ENCODE measurements at places on chromosomes 4 and X.
A peak's percentile ranks its signal among the peaks of the same experiment; 100 is the strongest.

- DNase-seq, result no peak
These were observed 15.5 kb upstream of the CYLC1 start for GRCh38 chrX:83845397-83845796.

DNA sequence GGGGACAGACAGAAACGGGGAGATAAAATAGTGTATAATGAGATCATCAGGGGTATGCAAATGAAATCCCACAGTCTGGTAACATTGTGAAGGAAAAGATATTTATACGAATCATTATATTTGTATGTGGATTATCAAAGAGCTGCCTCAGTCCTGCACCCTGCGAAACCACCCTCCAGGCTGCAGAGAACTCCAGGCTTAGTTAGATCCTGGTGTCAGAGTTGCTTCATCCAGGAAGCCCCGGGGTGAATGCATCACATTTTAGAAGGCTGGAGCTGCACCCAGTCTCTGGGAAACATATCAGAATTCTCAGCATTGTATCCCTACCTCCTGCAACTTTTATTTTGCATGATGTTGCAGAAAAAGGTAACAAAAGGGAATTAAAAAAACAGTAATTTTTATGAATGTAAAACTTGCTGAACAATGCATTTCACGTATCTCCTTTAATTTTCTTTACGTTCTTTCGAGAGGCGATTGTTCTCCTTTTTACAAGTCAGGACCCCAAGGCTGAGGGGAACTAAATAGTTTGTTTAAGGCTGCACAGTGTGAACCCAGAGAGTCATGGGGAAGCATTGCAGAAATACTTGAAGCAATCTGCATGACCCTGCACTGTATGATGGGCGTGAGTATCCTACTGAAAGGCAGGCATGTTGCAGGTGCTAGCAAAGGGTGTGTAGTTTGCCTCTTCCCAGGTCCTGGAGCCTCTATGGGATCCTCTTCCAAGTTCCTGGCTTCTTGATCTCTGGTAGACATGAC, 299.5 kb upstream of the CLNK start:
- no peak for DNase-seq

DNA sequence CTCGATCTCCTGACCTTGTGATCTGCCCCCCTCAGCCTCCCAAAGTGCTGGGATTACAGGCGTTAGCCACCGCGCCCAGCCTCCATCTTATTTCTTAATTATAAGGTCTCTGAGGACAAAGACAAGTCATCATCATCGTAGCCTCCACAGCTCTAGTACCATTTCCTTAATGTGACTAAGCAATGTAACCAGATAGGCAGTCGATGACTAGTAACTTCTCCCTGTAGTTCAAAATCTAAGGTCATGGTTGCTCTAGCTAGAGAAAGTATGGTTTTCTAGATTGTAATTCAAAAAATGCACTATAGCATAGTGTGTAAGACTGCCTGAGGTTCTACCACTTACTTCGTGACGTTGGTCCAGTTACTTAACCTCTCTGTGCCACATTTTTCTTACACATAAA, 6.9 kb downstream of the SLC39A8 start:
- DNase-seq, result no peak

DNA sequence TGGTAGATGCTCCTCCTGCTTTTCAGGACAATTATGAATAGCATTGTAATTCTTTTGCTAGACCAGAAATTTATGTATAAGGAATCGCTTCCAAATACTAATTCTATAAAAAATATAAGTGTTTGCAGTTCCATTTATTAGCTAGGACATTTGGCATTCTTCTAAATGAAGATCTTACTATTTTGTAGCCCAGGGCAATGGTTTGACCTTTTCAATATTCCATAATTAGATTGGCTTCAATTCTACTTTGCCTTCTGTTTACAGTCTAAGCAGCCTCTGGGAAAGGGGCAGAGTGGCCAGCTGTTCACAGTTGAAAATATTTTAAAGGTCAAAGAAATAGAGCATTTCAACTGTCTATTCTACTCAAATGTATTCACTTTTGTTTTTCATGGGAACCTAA, 912.1 kb upstream of the GRIA3 start:
- no peak for DNase-seq

- DNase-seq, result no peak
These were observed 3.1 kb upstream of the C4orf17 start for GRCh38 chr4:99507762-99508161.

DNA sequence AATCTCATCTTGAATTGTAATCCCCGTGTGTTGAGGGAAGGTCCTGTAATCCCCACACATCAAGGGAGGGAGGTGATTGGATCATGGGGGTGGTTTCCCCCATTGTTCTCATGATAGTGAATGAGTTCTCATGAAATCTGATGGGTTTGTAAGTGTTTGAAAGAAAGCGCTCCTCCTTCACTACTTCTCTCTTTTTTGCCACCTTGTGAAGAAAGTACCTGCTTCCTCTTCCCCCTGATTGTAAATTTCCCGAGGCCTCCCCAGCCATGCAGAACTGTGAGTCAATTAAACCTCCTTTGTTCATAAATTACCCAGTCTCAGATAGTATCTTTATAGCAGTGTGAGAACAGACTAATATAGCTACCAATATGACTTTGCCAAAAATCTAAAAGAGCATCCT, 41.1 kb downstream of the GBA3 start:
- DNase-seq, result no peak

GRCh38 chr4:140969296-140969695, 164.0 kb downstream of the RNF150 start:
- no peak for DNase-seq

GRCh38 chr4:147772459-147772969, 40.6 kb downstream of the ARHGAP10 start:
- no peak for DNase-seq

- no peak for DNase-seq
These were observed 113.8 kb upstream of the STIM2 start for GRCh38 chr4:26746802-26747213.

- no peak for DNase-seq
These were observed 1579.3 kb downstream of the C4orf33 start for GRCh38 chr4:130675266-130675665.

DNA sequence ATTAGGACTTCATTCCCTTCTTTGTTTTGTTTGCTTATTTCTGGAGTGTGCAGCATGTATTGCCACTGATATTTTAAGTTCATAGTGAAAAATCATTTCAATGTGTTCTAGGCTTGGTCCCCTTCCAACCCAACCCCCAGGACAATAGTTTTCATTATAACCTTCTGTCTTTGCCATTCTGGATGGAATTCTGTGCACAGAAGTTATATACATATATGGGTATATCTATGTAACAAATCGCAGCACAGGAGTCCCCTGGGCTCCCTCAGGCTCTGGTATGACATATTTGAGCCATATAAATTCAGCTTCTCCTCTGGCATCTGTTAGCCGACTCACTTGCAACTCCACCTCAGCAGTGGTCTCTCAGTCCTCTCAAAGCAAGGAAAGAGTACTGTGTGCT, at the start of gene TNMD:
TSS of gene TNMD (plus strand) at position 326 of the 400 bp plus-strand sequence. CDS start 83 bp downstream, outside the sequence.
- DNase-seq, result no peak

DNA sequence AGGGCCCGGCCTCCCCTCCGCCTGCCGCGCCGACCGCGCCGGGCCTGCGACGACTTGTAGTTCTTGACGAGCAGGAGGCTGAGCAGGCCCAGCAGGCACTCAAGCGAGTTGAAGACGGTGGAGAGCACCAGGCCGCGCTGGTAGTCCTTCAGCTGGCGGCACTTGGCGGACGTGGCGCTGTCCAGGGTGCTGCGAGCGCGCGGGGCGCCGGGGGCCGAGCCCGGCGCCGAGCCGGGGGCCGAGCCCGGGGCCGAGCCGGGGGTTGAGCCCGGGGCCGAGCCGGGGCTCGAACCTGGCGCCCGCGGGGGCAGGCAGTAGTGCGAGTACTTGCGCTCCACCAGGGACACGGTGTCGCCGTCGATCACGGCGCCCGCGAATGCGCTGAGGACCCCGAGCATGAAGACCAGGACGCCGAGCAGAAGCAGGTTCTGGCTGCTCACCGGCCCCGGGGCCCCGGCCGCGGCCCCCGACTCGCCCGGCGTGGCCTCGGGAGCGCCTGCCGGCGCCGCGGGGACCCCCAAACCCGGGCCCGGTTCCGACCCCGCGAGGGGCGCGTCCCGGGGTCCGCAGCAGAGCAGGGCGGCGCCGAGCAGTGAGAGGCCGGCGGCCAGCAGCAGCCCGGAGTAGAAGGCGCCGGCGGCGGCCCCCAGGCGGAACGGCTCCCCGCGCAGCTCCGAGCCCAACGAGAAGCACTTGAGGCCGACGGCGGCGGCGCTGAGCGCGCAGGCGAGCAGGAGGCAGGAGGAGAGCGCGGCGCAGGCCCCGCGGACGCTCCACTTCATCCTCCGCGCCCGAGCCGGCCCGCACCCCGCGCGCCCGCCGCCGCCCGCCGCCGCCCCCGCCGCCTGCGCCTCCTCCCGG, 584 bp downstream of the TMEM271 start:
- no peak for DNase-seq

DNA sequence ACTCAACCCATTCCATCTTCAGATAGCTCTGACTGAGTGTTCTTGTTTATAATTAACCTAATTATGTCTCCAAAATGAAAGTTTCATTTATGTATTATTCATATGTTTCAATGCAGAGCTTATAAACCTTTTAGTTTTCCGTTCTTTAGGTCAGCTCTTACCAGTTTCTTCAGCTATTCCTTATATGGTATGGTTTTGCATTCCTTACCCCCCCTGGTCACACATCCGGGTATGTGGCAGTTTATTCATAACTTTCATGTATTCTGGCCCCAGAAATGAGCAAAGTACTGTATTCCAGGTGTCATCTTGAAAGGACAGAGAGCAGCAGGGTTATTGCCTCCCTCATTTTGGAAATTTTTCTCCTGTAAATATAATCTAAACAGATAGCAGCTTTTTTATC, 16.8 kb upstream of the IGSF1 start:
- no peak for DNase-seq

DNA sequence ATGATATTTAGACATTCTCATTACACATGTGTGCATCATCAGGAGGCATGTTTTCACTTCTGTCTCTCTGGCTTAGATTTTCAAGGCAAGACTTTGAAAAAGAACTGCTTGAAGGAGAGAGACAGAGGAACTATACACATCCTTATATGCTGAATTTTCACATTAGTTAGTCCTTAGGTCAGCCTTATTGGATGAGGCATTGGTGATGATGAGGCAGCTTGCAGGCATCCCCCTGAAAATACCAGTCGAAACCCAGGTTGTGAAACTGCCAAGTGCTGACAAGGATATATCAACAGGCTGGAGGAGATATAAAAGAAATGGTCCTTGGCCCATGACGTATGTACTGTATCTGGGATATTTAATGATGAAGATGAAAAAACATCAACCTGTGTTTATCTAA, 297.2 kb upstream of the AADAT start:
- DNase-seq, result no peak

GRCh38 chr4:132238697-132239096, 910.4 kb upstream of the PCDH10 start:
- no peak for DNase-seq

- no peak for DNase-seq
These were observed 72.0 kb upstream of the MSX1 start for GRCh38 chr4:4787421-4787820.

DNA sequence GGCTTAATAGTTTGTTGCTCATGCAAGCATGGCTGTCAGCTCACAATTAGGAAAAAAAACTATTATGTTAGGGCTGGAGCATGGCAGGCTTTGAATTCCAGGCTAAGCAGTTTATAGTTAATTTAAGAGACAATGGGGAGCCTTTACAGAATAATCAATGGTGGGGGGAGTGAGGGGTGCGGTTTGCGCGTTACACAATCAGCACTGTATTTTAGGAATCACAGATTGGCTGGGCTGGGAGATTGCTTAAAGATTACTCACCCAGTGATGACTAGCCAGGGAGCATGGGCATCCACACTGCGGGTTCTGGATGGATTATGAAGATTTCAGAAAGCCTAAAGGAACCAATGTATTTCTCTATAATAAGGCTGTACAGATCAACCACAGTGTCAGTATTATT, 186.6 kb downstream of the SOX3 start:
- DNase-seq, result no peak

GRCh38 chr4:1207603-1208265, 35.4 kb upstream of the SPON2 start:
- DNase-seq, result peak; percentile 53

- DNase-seq, result no peak
These were observed 137.3 kb upstream of the RXFP1 start for GRCh38 chr4:158384414-158384813.

DNA sequence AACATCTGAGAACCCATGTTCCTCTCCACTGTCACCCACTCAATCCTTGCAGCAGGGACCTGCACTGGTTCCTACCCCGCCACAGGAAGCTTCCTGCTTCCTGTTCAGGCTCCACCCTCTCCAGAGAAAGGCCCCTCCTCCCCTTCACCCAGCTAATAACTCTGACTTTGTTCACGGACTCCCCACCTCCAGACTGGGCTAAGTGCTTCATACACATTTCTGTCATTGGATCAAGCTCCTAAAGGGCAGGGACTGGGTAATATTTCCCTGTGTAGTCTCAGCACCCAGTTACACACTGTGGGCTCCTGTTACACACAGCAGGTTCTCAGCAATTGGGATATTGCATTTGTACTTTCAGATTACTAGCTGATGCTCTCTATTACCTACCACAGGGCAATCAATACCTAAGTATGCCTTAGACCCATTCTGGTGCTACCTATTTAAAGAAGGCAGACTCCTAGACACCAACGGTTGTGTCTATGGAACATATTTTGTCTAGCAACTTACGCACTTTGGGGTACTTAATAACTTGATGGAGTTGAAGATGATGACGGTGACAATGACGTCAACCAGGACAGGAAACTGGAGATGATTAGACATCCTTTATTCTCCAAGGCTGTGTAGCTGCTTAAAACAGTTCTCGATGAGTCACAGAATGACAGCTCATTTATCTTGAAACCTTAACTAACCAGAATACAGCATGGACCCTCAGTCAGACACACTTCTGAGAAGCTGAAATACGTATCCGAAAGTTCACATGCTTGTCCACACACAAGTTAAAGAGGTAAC, 58.1 kb downstream of the MAML3 start:
- DNase-seq, result no peak

DNA sequence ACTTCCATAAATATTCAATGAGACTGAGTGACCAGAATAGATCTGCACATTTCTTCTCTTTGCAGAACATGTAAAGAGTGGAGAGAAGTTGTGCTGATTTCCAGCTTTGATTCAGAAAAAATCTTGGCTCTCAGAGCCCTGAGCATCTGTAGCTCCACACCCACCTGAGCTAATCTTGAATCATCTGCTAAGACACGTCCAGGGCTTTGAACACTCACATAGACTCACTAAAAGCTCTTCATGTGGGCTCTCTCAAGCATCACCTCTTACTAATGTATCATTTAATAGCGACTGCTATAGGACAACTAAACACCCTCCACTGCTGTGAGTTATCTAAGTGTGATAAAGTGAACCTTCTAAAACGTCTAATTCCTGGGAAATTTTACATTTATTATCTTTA, 147.7 kb upstream of the GRIA3 start:
- no peak for DNase-seq

- no peak for DNase-seq
These were observed 67.0 kb downstream of the RBM47 start for GRCh38 chr4:40562681-40563080.

DNA sequence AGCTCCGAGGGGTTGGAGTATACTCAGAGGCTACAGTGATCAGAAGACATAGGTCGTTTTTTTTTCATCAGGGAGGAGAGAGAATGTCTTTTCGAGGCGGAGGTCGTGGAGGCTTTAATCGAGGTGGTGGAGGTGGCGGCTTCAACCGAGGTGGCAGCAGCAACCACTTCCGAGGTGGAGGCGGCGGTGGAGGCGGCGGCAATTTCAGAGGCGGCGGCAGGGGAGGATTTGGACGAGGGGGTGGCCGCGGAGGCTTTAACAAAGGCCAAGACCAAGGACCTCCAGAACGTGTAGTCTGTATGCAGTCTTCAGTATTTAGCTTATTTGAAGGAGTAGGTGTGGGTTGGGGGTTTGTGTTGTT, 500 bp downstream of the GAR1 start:
- DNase-seq, result no peak

All from hippocampal formation (tissue), 2 donors.